ENCODE measurements at places on chromosomes 7 and 10.
A peak's percentile ranks its signal among the peaks of the same experiment; 100 is the strongest.

DNA sequence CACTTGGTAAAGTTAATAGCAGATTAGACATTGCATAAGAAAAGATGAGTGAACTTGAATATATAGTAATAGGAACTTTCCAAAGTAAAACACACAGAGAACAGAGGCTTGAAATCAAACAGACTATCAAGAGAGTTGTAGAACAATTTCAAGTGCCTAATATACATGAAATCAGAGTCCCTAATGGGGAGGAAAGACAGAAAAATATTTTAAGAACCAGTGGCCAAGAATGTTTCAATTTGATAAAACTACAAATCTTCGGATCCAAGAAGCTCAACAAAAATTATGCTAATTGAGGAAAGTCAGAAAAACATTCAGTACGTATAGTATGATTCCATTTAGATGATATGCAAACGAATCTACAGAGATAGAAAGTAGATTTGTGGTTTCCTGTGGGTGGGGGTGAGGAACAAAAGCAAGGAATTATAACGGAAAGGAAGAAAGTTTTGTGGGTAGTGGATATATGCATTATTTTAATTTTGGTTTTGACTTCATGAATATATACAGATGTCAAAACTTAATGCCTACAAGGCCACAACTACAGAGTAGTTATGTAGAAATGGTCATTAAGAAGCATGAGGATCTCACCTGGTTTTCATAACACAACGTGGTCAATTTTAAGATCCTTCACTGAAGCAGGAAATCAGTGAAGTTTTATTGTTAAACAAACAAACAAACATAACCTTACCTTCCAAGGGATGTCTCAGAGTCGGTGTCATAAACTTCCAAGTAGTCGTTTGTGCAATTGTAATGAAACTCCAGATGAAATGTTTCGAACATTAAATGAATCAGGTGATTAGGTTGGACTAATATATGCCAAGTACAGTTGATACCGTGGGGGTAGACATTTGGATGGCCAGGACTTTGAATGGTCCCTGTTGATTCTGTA is 62.0 kb downstream of the CUBN start:
- peak; percentile 1 for DNase-seq

DNA sequence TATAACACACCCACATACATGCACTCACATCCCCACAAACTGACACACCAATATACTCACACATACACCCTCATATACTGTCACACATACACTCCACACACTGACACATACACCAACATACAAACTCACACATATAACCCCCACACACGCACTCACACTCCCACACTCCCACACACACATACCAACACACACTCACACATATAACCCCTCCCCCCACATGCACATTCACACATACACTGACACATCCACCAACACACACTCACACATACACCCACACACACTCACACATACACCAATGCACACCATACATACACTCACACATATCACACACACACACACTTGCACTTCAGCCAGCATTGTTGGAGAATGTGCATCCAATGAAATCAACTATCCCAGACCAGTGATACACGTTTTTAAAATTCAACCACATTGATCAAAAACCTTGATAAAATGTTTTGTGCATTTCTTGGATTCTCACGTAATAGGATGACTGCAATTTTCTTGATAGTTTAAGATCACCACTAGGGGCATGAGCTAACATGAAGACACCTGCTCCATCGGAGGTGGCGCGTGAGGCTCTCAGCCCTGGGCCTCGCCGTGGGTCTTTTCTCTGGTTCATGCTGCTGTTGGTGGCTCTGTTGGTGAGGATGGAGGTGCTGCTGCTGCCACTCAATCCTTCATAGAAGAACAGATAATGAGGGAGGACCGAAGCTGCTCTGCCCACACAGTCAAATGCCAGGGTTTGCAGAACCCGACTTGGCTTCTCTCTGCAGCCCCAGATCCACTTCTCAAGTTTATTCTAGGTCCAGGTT is 32.1 kb upstream of the CHST15 start:
- no peak for DNase-seq

- no peak for DNase-seq
Observed at GRCh38 chr7:155405399-155406318, 52.3 kb upstream of the EN2 start.

DNA sequence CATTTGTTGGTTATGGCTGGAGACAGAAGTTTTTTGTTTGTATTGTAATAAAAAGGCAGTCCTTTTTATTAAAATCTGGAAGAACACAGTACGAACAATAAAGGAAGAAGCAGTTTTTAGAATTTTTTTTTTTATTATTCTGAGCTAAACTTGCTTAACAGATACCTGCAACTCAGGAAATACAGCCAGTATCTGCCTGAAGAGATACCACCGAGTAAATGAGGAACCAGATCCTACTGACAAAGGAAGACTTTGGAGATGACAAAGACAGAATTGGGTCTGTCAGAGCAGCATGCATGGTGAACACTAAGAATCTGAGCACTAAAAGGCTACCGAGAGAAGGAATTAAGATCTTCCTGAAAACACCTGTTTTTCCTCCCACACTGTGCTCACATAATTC is 1335.9 kb upstream of the SORCS1 start:
- DNase-seq, result no peak

DNA sequence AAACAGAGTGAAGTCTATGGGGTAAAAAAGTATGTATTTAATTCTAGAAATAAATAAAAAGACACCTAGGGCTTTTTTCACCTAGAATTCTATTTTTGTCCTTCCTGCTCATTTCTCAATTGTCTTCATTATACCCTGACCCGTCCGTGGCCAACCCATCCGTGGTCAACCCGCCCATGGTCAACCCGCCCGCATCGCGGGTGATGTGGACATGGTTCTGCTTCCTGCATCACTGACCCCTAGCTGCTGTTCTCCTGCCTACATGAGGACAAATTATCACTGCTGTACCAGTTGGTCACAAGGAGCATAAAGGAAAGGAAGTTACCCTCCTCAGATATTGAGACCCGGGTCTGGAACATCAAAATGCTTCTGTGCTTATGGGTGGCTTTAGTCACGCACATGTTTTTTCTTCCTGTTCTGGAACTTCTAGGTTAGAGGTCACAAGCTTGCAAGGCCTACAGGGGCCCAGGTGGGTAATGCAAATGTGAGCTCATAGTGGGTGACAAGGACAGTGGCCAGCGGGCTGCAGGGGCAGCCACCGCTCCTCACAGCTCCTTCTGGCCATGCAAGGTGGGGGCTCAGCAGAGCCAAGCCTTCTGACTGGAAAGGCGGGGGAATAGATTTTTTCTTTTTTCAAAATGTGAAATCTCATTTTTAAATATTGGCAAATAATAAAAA is 15.5 kb downstream of the CAMK2G start:
- DNase-seq, result peak; percentile 14

Data from MV-4-11 (cell line).